ENCODE measurements at places on chromosomes 13 and 19.

DNA sequence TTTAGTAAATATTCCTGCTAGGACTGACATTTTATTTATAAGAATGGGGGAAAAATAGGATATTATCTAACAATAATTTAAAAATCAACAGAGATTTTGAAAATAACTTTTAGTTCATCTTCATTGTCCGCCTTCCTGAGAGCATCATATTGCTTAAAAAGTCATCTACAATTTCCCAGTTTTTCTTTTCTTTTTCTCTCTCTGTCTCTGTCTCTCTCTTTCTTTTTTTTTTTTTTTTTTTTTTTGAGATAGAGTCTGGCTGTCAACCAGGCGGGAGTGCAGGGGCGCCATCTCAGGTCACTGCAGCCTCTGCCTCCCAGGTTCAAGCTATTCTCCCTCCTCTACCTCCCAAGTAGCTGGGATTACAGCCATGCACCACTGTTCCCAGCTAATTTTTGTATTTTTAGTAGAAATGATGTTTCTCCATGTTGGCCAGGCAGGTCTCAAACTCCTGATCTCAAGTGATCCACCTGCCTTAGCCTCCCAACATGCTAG lies 276.3 kb downstream of the DACH1 start:
- DNase-seq = no peak

DNA sequence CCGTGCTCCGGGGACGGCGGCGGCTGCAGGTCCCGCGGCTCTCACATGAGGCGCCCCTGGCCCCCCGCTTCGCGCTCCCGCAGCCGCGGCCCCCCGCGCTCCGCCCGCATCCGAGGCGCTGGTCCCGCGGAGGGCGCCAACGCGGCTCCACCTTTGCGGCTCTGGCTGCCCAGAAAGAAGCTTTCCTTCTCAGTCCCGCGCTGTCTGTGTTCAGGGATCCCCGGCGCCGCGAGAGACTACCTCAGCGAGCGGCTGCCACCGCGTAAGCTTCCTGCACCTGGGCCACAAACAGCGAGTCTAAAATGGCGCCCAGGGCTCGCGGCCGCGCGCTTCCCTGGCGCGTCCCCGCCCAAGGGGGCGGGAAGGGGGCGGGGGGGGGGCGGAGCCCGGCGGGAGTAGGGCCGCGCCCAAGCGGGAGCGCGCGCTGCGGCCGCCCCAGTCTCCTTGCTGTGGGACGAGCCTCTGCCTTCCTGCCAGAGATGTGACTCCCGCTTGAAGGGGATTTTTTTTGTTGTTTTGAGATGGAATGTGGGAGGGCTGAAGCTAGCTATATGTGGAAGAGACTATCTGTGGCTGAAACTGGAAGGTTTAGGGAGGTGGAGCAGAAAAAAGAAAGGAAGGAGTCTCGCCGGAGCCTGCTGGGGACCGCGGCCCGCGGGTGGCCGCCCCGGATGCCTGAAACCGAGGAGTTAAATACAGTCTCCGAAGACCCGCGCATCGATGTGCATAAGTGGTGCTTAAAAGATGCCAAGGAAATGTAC lies at the start of gene FBXL3:
FBXL3 (minus strand) TSS at position 299 of the 761 bp plus-strand sequence. CDS start 5,299 bp downstream, outside the sequence.
- peak; percentile 82 for DNase-seq

GRCh38 chr13:100542826-100543156 lies 45.8 kb downstream of the GGACT start:
- no peak for DNase-seq

DNA sequence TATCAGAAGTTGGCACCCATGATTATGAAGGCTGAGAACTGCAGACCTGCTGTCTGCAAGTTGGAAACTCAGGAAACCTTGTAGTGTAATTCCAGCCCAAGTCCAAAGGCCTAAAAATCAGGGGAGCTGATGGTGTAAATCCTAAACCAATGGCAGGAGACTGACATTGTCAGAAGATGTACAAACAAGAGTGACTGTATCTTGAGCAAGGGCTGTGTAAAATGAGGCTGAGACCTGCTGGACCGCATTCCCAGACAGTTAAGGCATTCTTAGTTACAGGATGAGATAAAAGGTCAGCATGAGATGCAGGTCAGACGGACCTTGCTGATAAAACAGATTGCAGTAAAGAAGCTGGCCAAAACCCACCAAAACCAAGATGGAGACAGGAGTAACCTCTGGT lies 147.7 kb downstream of the COG6 start:
- no peak for DNase-seq

DNA sequence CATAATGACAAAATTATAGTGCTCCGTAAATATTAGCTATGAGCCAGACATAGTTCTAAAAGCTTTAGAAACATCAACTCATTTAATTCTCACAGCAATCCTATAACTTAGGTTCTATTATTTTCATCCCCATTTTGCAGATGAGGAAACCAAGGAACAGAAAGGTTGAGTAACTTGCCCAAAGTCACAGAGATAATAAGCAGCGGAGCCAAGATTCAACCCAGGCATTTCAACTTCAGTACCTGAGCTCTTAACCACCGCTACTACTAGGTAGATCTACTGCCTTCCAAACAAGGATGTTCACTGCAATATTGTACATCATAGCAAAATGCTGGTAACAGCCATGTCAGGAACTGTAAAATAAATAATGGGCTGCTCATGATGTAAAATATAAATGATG lies 39.9 kb downstream of the ELF1 start:
- no peak for DNase-seq

DNA sequence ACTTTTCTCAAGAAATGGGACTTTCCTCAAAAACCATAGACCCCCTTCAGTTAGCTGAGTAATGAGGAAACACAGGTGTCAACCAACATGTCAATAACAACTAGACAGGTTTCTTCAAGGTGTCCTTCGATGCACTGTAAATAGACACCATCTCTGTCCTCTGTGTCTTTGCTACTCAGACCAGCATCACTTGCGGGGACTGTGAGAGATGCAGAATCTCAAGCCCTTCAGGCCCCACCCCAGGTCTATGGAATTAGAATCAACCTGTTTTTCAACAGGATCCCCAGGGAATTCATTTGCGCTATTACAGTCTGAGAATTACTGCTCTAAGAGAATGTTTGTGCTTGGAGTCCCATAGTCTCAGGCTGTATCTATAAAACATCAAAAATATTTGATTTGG lies 469.9 kb downstream of the COG6 start:
- no peak for DNase-seq

GRCh38 chr13:99970651-99971575 lies 654 bp downstream of the ZIC5 start:
- no peak for DNase-seq

All from stimulated activated CD4-positive, alpha-beta T cell treated with anti-CD3 and anti-CD28 coated beads, Interleukin-1b, Interleukin-23, amount 100 ng/mL, for 48 hours (primary cell).